ENCODE measurements at places on chromosomes 3 and 15.

GRCh38 chr15:39330061-39330460, 250.8 kb upstream of the THBS1 start:
- no peak for DNase-seq

- DNase-seq: no peak
Observed at GRCh38 chr3:64853456-64853855, 165.7 kb upstream of the ADAMTS9 start.

DNA sequence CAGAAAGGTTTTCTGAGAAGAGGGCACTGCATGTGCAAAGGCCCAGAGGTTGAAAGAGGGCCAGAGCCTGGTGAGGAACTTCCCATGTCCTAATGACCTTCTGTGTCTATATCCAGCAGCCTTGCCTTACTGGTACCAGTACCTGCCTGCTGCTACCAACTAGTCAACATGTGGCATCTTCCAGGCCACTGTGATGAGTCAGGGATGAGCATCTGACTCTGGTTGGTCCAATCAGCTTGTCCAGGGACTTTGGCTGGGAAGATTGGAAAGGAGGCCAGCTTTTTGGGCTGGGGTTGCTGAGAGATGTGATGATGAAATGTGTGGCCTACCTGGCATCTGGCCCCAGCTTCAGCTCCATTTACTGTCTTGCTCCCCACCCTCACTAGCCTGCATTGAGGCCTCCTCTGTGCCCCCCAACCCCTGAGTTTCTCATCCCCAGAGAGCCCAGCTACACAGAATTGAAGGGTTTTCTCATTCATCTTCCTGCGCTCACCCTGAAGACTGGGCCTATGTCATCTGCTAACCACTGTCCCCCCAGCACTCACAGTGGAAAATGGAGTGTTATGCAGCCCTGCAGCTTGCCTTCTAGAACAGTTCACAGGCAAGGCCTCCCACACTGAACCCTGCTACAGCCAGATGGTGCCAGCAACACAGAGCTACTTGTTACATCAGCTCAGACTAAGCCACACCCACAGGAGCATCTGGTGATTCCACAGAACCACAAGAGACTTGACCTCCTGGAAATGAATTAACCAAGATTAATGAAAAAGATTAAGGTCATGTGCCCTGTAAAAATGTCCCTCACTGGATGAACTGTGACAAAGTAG, 1.3 kb upstream of the TWF2 start:
- peak; percentile 82 for DNase-seq

GRCh38 chr15:74954515-74954914, 2.1 kb downstream of the RPP25 start:
- no peak for DNase-seq

GRCh38 chr3:54936561-54936960, 8.7 kb upstream of the LRTM1 start:
- DNase-seq: no peak

- DNase-seq: no peak
Observed at GRCh38 chr3:169478566-169479313, 184.8 kb downstream of the MECOM start.

Data from tibial artery (tissue), 4 donors.